ENCODE measurements at places on chromosomes 7 and 10.

DNA sequence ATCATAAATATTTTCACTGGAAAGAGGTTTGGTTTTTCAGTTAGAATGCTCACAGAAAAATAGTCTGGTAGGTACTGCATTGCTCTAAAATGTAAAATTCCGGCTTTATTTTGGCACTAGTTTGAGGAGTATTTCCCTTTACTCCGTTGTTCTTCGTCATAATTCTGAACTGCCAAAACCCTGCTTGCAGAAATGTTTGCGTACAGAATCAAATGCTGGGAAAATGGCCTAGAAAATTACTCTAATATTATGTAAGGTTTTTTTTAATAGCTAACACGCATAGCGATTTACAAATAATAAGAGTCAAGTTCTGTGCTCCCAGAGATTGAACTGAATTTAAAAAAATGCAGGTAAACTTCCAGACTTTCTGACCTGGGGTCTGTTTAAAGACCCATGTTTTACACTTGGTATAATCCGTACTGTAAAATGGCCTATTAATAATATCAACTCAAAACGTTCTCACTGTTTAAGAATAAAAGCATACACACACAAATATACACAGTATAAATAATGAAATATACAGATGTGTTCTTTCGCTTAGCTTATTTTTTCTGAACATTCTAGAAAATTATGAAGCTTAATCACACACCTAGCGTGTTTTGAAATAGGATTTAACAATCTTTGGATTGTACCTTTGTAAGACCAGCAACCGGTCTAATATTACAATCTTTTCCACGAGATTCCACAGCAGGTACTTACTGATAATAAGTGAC, 23.5 kb upstream of the ANLN start:
- DNase-seq = no peak

GRCh38 chr7:30348083-30348560, 63.7 kb downstream of the ZNRF2 start:
- DNase-seq = no peak

DNA sequence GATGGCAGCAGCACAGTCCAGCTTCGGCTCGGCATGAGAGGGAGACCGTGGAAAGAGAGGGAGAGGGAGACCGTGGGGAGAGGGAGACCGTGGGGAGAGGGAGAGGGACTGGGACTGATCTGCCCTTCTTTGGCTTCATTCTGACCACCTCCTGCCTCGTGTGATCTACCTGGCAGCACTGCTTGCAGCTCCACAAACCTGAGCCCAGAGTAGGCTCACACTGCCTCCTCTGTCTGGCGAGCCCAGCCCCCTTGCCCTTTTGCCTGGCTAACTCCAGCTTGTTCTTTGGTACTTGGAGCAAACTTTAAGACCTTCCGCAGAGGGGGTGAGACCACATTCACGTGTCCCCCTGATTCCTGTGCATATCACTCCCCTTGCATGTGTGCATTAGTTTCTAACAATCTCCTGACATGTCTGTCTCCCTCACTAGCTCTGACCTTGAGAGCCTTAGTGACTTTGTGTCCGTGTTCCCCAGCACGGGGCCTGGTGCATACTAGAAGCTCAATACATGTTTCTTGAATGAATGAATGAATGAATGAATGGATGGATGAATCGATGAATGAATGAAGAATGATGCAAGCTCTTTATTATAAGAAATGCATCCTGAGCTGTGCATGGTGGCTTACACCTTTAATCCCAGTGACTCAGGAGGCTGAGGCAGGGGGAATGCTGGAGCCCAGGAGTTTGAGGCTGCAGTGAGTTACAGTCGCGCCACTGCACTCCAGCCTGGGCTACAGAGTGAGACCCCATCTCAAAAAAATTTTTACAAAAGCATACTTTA, 31.2 kb downstream of the UBTD1 start:
- no peak for DNase-seq

GRCh38 chr10:22454634-22455033, 109.3 kb downstream of the SPAG6 start:
- DNase-seq = no peak

All from neural crest cell (in vitro differentiated cells).